Activated naive CD4-positive, alpha-beta T cell (primary cell): ENCODE measurements at places on chromosomes 11 and 22.

- DNase-seq, result no peak
These were observed 132.9 kb downstream of the BBOX1 start for GRCh38 chr11:27173545-27173944.

DNA sequence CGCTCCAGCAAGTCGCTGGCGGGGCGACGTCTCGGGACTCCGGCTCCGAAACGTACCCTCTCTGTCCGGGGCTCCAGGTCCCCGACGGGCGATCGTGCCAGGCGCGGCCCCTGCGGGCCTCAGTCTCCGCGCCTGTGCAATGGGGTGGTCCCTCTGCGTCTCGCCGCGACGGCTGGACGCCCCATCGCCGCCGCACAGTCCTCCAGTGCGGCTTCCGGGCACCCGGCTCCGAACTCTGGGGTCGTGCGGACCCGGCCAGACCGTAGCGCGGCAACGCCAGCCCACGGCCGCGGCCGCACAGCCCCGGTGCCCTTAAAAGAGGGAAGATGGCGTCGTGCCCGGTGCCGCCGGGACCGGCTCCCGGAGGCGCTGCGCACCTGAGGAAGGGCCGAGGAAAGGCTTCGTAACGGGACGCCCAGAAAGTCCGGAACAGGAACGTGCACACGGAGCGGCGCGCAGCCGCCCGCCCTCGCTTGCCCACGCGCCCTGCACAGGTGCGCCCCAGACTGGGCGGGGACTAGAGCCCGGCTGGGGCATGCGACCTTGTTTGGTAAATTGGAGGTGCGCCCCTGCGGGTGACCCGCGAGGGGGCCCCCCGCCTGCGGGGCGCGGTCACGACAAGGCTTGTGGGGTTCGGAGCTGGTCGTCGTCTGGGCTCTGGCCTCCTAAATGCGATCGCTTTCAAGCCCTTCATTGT is 525 bp downstream of the BIK start:
- peak; percentile 33 for DNase-seq

DNA sequence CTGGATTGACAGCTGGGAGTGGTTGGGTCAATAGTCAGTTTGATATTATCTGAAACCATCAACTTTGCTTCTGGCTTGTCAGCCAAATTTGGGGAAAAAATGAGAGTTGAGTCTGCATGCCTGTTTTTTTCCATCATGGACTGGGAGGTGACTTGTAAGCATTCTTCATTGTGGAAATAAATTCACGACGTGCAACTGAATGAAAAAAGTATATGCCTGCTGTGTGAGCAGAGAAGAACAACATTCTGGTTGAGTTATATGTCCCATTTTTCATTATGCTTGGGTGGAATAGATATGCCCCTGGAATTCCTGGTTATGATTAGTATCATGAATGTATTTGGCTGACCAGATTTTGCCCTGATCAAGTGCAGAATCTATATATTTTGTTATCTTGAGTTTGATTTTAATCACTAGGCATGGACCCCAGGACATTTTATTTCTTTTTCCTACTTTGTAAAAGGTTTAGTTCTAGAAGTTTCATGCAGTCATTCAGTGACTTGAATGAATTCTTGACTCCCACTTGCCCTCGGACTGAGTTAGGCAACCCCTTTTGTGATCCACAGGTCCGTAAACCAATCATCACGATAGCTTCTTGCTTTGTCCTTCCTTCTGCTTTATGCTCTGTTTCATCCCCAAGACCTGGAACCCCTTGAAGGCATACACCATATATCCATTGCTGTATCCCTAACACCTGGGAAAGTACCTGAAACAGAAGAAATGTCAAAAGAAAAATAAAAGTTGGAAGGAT is 205.8 kb downstream of the NAV2 start:
- no peak for DNase-seq

DNA sequence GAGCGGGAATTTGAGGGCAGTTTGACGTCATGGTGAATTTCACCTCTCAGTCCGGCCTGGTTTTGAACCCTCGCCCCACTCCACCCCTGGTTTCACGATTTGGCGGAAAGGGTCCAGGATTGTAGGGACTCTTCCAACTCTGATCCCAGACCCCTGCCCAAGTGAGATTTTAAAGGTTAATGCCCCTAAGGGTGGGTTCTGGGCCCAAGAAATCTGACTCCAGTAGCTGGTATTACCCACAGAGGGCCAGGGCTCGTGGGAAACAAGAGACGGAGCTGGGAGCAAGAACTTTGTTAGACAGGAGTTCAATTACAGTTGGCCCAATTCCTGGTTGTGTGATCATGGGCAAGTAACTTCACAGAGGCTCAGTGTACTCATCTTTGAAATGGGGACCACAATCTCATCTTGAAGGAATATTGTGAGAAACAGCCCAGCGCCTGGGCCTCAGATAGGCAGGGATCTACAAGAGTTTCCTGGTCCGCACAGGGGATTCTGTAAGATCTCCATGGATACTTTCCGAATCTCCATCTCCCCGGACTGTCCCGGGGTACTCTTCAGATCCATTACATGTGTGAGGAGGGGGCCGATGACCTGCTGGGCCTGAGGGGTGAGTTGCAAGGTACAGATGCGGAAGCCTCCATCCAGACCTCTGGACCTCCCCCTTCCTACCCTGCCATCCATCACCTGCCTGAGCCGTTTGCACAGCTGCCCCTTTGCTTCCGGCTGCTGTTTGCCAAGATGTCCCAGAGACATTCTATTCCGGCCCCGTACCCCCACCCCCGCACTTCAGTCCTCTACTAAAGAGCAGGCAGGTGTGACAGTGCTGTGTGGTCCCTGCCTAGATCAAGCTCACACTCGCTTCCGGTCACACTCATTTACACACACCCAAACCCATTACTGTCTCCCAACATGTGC is 687 bp upstream of the CALCA start:
- no peak for DNase-seq

DNA sequence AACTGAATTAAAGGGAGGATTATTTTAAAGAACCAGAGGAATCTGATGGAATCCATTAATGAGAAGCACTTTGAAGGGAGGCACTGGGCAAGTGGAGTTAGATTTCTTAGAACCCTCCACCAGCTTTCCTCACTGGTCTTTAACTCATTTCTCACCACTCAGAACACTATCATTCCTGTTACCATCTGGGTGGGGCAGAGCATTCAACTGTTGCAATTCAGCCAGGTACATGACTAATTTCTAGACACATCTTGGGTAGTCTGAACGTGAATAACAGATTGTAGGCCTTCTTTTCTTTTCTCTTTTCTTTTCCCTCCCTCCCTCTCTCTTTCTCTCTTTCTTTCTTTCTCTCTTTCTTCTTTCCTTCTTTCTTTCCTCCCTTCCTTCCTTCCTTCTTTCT is 15.5 kb upstream of the MMP1 start:
- no peak for DNase-seq

DNA sequence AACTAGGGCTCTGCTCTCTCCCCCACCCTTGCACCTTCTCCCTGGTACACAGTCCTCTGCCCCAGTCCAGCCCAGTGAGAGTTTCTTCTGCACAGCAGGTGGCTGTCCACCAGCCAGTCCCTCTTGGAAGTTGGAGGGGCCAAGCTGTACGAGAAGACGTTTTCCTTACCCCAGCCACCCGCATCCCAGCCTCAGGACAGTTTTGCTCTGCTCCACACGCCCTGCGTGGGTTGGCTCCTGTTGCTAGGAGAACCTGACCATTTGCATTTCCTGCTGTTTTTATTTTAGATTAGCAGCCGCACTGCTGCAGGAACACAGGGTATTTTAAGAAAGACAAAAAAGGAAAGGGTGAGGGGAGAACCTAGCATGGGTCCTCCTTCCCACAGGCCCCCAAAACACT is 17.6 kb upstream of the NRGN start:
- DNase-seq, result no peak

- no peak for DNase-seq
These were observed 1.3 kb upstream of the NDUFV1 start for GRCh38 chr11:67605231-67606011.

DNA sequence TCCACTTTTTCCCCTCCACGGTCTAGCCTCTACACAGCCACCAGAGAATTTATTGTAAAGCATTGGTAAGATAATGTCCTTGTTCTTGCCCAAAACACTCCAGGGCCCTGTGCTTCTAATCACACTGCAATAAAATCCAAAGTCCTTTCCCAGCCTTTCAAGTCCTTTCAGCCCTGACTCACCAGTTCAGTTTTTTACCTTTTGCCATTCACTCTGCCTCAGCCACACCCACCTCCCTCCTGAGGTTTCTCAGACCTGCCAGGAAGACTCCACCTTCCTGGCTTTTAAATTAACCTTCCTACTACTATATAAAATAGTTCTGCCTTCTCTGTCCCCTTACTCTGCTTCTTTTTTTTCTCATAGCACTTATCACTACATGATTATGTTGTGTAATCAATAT is 91.0 kb upstream of the ARHGAP32 start:
- DNase-seq, result no peak

- no peak for DNase-seq
These were observed 1.3 kb downstream of the WEE1 start for GRCh38 chr11:9574622-9575259.

GRCh38 chr11:44750551-44751465 is 24.0 kb downstream of the TSPAN18 start:
- DNase-seq, result no peak

DNA sequence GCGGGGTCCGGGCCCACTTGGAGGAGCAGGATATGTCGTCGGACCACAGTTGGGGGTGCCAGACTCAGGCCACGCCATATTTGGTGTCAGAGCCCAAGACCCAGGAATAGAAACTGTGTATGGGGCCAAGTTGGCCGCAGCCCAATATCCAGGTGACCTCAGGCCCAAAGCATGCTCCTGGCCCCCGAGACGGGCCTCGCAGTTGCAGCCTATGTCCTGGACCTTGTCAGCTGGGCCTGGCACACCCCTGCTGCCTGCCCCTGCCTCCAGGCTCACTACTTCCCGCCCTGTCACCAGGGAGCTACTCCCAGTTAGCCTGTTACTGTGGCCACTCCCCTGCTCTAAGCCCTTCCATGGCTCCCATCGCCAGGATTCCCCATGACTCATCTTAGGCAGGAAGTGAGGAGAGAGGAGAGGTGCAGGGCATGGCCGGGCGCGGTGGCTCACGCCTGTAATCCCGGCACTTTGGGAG is 23.1 kb downstream of the A4GALT start:
- no peak for DNase-seq

- no peak for DNase-seq
These were observed 70.0 kb upstream of the ALX4 start for GRCh38 chr11:44380009-44380313.

GRCh38 chr11:131633921-131634715 is 263.7 kb downstream of the NTM start:
- DNase-seq, result no peak

GRCh38 chr11:103471546-103471945 is 362.3 kb downstream of the DYNC2H1 start:
- no peak for DNase-seq
